ENCODE measurements at places on chromosomes 2 and 18.

DNA sequence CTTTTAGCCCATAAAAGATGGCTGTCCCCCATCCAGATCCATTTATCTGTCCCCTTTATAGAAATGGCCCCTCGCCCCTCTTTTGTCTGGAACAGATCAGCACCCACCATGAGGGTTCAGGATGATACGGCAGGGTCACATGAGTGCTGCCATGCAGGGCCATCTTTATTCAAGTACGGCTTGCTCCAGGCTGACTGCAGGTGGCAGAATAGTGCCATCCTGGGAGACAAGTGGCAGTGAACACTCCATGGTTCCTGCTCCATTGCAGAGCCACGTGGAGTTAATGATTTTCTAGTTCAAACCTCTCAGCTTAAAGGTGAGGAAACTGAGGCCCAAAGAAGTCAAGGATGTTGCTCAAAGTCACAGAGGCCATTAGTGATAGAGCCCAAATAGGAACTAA, 180.6 kb downstream of the CLIP4 start:
- no peak for DNase-seq

GRCh38 chr18:2572171-2572569, 813 bp downstream of the NDC80 start:
- DNase-seq = no peak

GRCh38 chr2:75053484-75054112, 95.2 kb downstream of the POLE4 start:
- DNase-seq = no peak

DNA sequence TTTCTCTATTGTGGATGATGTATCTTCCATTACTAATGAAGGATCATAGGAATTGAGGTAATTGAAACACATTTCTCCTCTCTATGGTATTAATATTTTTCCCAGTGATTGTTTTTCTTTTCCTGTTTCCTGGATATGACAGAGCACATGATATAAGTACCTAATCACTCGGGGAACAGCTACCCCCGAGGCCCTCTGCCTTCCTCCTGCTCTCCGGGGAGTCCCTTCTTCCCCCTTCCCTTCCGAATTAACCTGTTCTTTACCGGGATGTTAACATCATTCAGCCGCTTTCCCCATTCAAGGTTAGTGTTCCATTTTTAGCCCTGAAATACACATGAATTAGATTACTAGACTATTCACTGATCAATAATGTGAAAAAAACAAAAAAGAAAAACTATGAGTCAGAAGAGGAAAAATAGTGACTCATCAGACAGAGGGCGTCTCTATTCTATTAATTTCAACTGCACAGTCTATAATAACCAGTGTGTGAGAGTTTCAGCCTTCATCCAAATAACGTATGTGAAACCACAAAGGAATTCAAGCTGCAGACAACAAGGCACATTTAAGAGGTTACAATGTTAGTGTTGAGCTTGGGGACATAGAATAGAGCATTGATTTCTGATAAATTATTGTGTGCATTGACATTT, 450.8 kb downstream of the DLGAP1 start:
- DNase-seq = no peak

DNA sequence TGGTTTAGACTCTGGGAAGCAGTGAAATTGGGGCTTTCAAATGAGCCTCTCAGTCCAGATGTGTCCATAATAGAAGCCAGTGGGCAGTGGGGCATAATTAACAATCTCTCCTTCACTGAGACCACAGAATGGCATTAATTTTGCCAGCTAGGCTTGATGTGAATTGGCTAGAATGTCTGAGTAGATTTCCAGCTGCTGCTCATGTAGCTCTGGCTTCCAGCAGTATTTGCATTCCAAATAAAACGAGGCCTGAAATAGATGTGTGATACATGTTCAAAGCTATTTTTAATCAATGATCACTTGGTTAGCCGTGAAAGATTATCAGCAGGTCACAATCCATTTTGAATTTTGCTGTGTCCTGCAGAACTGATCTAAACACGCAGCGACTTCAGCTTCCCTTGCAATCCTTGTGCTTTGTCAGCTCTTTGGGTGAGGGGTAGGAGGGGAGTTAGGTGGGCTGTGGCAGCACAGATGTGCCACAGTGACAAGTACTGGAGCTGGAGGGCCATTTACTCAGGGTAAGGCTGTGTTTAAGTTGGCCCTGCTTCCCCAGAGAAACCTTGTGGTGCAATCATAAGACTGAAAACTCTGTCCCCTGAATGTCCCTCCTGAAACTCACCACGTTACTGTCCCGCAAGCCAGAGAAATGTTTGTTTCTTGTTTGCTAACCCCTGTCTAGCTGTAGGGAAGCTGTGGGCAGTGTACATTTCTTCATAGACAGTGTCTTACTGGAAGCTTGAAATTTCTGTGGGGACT, 56.9 kb upstream of the TMEM178A start:
- DNase-seq = no peak

DNA sequence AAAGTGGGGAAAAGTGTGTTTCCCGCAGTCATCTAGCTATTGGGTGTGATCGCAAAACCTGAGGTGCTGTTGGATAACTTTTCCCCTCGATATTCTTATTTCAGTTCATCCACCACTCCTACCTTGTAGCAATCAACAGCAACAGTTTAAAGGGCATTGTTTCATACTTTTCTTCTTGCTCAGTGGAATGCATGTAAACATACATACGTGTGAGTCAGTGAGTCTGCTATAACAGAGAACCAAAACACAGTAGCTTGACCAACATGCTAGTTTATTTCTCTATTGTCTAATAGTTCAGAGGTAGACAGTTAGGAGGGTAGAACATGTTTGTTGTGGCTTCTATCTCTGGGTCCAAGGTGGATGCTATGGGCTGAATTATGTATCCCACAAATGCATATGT, 77.6 kb upstream of the FOXI3 start:
- no peak for DNase-seq

GRCh38 chr18:78919956-78920355, 59.7 kb upstream of the SALL3 start:
- no peak for DNase-seq

- no peak for DNase-seq
Observed at GRCh38 chr2:219612577-219613286, 14.7 kb upstream of the SLC4A3 start.

DNA sequence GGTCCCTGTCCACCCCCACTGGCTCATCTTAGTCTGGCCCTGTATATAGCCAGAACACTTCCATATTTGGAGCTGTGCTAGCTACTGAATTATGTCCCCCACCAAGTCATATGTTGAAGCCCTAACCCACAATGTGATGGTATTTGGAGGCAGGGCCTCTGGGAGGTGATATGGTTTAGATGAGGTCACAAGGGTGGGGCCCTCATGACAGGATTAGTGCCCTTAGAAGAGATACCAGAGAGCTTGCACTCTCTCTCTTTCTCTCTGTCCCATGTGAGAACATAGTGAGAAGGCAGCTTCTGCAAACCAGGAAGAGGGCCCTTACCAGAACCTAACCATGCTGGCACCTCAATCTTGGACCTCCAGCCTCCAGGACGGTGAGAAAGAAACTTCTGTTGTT, 31.2 kb downstream of the ALPK2 start:
- DNase-seq = no peak

- no peak for DNase-seq
Observed at GRCh38 chr2:14358339-14358738, 274.2 kb upstream of the LRATD1 start.

- DNase-seq = no peak
Observed at GRCh38 chr2:16654833-16655444, 10.7 kb downstream of the CYRIA start.

GRCh38 chr18:79540904-79541282, 138.7 kb upstream of the CTDP1 start:
- DNase-seq = no peak

DNA sequence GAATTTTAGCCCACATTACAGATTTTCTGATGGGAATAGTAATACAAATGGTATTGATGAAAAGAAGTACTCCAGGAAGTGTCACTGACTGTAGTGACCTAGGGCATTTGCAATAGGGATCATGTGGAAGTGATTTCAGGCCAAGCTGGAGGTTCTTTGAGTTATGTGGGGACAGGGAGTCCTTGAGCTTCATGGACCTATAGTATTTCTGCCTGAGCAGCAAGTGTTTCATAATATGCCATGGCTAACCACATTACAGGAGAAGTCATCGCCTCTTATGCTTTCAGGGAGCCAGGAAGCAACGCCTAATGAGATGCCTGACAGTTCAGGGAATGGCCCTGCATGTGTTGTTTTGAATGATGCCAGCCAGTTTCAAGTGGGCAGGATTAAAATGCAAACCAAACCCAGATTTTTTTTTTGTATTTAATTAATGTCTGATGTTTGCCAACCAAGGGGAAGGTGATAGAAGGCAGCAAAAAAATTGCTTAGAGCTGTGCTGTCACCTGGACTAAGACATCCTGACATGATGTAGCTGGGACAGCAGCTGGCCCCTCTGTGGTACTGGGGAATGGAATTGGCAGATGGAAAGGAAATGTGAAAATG, 109.5 kb downstream of the RAPGEF4 start:
- DNase-seq = no peak

GRCh38 chr18:61531182-61531581, 198.0 kb downstream of the CDH20 start:
- DNase-seq = no peak

- DNase-seq = no peak
Observed at GRCh38 chr2:152950126-152950525, 231.7 kb downstream of the ARL6IP6 start.

GRCh38 chr18:13811993-13812392, 12.0 kb upstream of the MC5R start:
- DNase-seq = no peak

GRCh38 chr2:98234776-98235175, 111.5 kb upstream of the CNGA3 start:
- no peak for DNase-seq

- DNase-seq = no peak
Observed at GRCh38 chr2:234363011-234363487, 133.8 kb downstream of the ARL4C start.

- DNase-seq = no peak
Observed at GRCh38 chr18:50928551-50928950, 39.3 kb upstream of the ELAC1 start.

DNA sequence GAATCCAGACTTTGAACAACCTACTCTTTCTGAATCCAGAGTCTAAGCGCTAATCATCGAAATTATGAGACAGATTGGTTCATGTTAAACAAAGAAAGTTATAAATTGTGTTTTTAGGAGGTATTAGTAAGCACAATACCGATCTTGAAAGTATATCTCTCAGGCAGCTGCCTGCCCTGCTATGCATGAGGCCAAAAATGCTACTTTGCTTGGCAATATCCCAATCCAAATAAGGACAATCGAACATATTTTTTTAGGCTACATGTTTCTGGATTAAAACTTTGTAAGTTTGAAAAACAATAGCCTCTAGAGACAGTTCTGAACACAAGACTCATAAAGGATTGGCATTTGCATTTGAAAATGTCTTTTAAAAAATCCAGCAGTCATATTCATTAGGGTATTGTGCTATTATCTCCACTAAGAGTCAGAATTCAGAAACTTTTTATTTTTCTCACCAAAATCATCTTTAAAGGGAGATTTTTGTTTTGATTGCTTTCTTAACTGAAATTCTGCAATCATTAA, 167.1 kb downstream of the PDE1A start:
- no peak for DNase-seq

GRCh38 chr2:55048508-55049042, 1.7 kb downstream of the RTN4 start:
- no peak for DNase-seq

DNA sequence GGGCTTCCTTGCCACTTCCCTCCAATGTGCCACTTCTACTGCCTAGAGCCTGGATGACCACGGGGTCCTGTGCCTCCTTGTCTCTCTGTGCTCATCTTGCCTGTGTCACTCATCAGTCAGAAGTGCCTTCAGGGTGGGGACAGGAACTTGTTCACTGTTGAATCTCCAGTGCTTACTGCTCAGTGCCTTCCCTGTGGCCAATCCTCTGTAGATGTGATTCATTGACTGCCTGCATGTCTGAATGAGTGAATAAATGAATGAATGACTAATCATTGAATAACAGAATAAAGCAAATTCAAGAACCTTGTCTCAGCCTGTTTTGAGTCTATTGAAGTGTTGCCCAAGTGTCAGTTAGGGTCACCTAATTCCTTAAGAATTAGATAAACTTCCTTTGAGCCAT, 42.3 kb upstream of the FAM136A start:
- no peak for DNase-seq

GRCh38 chr2:129181433-129181832, 798.0 kb upstream of the RAB6C start:
- no peak for DNase-seq

- DNase-seq = no peak
Observed at GRCh38 chr18:8536922-8537321, 72.3 kb upstream of the RAB12 start.

GRCh38 chr2:65522922-65523321, 90.5 kb upstream of the SPRED2 start:
- no peak for DNase-seq

DNA sequence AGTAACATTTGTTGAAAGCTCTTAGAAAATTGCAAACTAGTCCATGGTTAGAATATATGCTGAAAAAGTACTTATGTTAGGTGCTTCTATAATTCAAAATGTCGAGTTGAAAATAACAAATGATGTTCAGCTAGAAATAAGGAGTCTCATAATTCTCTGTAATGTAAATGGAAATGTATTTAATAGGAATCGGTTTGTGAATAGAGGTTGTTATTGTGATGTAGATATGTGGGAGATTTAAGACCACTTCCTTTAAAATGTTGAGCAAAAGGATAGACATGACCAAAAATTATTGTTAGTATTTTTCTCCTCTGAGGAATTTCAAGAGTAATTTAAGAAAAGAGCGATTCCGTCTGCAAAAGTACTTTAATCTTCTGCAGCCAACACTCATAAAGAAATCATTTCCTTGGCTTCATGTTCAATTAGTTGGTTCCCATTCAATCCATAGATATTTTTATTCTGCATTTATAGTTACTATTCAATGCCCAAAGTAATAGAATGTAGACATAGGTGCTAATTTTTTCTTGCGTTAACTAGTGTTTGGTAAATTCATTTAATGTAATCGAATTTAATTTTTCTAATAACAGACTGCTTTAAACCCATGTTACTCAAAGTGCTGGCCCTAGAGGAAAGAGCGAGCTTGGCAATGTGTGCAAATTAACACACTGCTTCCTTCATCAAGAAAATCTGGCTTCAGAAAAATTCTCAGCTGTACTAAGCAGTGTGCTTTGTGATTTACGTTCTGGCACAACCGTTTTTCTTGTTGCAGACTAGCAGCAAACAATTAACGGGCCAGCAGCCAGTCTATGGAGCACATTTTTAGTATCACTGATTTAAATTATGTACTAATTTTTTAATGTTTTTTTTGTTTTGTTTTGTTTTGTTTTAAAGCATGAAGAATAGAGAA, 32.2 kb downstream of the FN1 start:
- DNase-seq = no peak

GRCh38 chr2:189865826-189866225, 81.6 kb downstream of the PMS1 start:
- no peak for DNase-seq

DNA sequence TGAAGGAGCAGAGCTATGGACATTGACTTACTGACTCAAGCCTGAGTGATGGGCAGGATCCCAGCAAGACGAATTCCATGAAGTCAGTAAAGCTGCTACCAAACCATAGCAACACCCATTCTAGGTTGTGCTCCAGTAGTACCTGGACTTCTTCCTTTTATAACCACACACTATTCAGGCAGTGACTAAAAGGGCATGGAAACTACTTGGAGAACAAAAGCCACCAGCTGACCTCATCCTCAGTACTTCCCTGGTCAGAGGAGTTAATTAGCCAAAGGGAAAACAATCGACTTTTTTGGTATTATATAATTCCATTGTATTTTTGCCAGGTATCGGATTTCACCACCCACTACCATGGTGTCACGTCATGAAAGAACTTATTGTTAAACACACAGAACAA, 237.1 kb downstream of the TTC32 start:
- no peak for DNase-seq

- no peak for DNase-seq
Observed at GRCh38 chr2:197268786-197269584, 41.6 kb downstream of the ANKRD44 start.

- no peak for DNase-seq
Observed at GRCh38 chr18:24791751-24792545, 331.5 kb downstream of the HRH4 start.

All from stimulated activated CD4-positive, alpha-beta T cell treated with anti-CD3 and anti-CD28 coated beads, Interleukin-15, amount 100 ng/mL, for 48 hours (primary cell).